NCI-H345 (cell line): ENCODE measurements at places on chromosomes 7 and 10.

DNA sequence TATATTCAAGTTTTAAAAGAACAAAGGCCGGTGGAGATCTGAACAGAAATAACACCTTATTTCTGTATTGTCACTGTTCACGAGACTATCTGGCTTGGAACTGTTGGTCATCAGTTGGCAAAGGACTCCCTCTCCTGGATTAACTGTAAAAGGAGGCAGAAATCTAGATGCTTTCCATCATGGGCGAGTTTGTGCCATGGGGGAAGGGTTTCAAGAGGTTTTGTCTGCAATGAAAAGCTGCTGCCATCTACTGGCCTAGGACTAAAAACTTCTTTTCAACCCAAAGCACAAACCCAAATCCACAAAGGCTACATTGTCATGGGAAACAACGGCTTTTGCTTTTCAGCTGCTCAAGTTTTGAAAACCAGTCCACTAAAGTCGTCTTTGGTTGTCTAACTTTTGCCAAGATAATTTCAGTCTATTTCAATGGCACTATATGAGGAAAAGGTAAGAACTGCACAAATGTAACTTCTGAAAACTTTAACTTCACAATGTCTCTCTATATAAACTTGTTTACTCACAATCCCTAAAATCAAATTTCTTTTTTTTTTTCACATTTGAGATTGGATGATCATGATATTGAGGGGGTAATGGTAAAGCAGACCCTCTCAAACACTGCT, 196.8 kb downstream of the SKAP2 start:
- peak; percentile 96 for DNase-seq

DNA sequence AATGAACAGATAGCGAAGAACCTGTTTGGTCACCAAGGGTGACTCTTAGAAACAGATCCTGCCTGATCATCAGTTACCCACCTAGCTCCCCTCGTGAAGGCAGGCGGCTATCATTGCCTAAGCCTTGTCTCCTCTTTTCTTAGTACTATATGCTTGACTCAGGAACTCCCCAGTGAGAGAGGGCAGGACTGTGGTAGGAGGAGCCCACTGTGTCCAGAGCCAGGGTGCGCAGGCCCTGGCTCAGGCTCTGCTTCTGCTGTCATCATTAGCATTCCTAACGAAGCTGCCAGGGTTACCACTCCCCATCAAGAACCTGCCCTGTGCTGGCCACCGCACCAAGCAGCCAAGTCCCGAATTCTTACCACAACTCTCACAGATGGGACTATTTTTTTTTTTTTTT, 160.8 kb downstream of the CHN2 start:
- DNase-seq = no peak

DNA sequence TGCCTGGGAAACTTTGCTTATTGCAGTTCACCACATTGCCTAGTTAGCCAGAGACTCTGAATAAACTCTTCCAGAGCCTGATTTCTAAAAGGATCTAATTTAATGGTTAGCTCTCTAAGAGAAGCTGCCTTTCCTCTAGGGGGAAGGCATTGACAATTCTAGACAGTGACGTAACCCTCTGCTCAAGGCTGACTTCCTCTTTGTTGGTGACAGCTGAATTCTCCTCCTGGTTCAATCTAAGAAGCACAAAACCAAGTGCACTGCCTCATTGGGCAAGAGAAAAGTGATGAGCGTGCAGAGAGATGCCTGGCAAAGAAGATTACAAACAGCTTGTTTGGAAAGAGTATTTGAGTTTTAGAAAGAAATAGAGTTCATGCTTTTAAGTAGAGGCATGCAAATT, 102.7 kb downstream of the MACC1 start:
- DNase-seq = no peak

DNA sequence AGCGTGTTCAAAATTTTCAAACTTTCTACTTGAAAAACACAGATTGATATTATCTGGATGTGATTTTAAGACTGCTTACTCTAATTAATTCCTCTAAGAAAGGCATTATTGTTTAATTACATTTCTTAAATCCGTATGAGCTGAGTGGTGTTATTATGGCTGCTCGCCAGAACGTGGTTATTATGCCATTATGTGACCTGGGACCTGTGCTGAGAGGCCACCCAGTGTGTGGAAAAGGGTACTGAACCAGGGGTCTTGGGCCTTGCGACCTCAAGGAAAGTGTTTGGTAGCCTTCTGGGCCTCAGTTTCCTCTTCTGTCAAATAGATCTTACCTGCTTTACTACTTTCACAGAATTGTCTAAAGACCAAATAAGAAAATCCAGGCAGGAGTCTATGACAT, 15.4 kb downstream of the LGI1 start:
- no peak for DNase-seq

- DNase-seq = peak; percentile 16
Observed at GRCh38 chr7:82419200-82419599, 24.4 kb downstream of the CACNA2D1 start.

- DNase-seq = peak; percentile 58
Observed at GRCh38 chr7:111090846-111091245, at the start of gene LRRN3. TSS of gene LRRN3 (plus strand) at chr7:111091127. CDS start at chr7:111122773, 31,646 bp downstream.

DNA sequence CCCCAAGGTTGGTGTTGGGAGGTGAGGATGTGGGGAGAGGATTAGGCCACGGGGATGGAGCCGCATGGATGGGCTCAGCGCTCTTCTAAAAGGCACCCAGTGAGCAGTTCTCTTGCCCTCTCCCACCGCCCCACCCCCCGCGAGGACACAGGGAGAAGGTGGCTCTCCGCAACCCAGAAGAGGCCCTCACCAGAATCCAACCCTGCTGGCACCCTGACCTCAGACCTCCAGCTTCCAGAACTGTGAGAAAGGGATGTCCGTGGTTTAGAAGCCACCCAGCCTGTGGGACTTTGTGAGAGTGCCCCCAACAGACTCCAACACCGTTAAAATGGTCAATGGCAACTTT, 242.8 kb upstream of the PPP2R2D start:
- no peak for DNase-seq

DNA sequence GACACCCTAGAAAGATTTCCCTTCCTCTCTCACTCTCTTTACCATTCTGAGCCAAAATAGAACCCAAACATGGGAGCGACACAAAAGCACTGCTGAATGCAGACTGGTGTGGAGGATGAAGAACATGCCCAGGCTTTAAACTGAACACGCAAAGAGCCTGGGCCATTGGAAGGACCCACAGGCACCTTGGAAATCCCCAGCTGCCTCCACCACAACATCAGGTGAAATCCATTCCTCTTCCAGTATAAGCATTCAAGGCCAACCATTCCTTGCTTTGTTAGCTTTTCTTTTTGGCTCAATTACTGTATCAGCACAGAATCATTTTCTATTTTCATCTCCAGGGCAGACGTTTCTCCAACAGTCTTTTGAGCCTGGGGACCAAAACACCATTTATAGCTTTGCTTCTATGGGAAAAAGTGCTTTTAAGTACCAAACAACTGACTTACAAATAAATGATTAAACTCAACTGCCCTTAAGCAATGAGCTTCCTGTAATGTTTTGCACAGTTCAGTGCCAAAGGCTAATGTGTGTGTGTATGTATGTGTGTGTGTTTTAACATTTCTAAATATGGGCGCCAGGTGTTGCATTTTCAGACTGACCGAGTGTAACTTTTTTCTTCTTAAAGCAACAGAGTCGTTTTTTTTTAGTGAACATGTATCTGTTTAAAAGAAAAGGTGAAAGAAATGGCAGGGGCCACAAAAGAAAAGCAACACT, 16.2 kb upstream of the BLNK start:
- DNase-seq = peak; percentile 2

GRCh38 chr10:89162596-89162995, 44.5 kb downstream of the CH25H start:
- DNase-seq = no peak

DNA sequence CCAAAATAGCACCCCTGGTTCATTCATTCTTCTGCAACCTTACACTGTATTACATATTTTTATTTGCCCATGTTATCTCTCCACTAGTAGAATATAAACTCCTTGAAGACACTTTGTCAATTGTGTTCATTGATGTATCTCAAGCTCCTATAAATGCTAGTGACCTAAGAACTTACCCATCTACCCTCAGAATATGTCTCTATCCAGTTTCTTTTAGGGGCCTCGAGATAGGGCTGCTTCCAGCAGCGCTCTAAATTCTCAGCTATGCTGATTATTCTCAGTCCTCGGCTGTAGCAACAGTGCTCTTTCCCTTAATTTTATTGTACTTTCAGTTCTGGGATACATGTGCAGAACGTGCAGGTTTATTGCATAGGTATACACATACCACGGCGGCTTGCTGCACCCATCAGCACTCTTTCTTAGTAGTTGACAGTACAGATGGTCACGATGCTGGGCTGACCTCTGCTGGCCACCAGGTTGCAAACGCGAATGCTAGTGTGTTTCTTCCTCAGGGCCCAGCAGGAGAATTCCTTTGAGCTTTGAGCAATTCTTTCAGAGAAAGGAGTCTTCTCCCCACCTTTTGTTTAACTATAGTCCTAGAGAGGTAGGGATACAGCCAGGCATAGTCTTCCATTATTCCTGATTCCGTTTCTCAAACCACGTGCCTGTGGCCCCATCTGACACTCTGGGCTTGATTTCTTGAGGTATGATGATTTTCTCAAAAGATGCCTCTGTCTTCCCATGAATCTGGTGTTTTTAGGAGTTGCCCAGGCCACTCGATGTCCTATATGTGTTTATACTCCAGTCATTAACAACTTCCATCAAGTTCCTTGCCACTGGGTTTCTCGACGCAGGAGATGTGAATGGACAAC, 49.1 kb upstream of the CDC14C start:
- peak; percentile 72 for DNase-seq

GRCh38 chr10:47286116-47286505, 13.9 kb upstream of the GDF10 start:
- DNase-seq = no peak

DNA sequence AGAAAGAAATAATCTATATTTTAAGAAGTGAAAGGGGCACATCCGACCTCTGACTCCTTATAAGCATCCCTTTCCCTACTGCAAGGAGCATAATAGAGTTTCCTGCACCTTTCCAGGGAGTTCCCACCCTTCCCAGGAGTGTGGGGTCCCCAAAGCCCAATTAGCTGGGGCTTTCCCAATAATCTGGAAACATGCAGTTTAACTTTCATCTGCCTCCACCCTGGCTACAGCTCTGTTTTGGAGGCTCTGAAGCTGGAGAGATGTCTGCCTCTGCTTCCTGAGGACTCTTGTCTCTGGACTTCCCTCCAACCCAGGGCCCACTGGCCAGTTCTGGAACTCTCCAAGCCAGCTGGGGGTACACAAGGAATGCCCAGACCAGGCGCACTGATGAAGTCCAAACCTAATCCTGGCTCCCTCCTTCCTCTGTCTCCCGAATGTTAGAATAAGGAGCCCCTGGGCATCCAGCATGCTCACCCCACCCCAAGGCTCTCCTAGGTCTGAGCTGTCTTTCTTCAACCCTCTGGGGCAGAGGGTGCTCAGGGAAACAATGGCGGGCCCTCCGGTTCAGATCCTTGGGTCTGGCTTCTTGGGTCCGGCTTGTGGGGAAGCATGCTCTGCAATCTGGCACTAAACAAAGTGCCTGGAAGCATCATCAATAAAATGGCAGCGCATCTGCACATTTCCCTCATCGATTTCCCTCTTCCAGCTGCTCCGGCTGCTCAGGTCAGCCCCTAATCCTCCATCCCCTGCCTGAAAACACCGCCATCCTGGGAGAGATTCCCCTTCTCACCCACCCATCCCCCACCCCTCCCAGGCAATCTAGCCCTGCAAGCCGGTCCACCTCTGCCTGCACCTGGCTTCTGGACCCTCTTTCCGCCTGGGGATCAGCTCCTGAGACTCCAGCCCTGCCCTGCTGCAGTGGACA, 13.3 kb downstream of the HOXA4 start:
- no peak for DNase-seq
